ENCODE measurements at places on chromosomes 2 and 18.

GRCh38 chr2:171317492-171318125, 116.2 kb downstream of the METTL8 start:
- DNase-seq, result peak; percentile 23

- no peak for DNase-seq
These were observed 716.7 kb downstream of the DCDC2C start for GRCh38 chr2:4420032-4420431.

GRCh38 chr2:220555961-220556630, 928.7 kb downstream of the SLC4A3 start:
- no peak for DNase-seq

GRCh38 chr18:23805898-23806297, 116.6 kb downstream of the LAMA3 start:
- DNase-seq, result no peak

- no peak for DNase-seq
These were observed 142.1 kb downstream of the USP34 start for GRCh38 chr2:61328707-61329251.

GRCh38 chr18:58297198-58297597, 253.2 kb downstream of the NEDD4L start:
- DNase-seq, result no peak

GRCh38 chr2:85318222-85319074, 9.3 kb downstream of the TGOLN2 start:
- peak; percentile 51 for DNase-seq

- no peak for DNase-seq
These were observed 355.1 kb downstream of the EN1 start for GRCh38 chr2:118492335-118492734.

- no peak for DNase-seq
These were observed 116.3 kb upstream of the SMAD7 start for GRCh38 chr18:49067071-49067470.

GRCh38 chr2:207087046-207087902, 78.5 kb downstream of the KLF7 start:
- DNase-seq, result no peak

DNA sequence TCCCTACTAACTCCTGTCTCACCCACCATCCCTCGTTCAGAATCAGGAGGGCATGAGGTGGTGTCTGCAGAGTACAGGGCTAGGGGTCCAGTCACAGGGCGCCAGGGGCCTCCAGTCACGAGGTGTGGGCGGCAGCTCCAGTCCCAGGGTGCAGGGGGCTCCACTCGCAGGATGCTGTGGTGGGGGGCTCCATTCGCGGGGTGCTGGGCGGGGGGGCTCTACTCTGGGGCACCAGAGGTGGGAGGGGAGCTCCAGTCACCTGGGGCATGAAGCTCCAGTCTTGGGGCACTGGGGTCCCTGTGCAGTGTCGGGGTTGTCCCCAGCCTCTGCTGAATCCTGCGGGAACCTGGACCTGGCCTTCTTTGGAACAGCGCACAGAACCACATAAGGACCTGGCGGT, 66.0 kb downstream of the EIPR1 start:
- DNase-seq, result no peak

- DNase-seq, result no peak
These were observed 28.4 kb downstream of the ACTR2 start for GRCh38 chr2:65256054-65256453.

- DNase-seq, result no peak
These were observed 498.2 kb upstream of the PIK3C3 start for GRCh38 chr18:41456831-41457230.

- DNase-seq, result no peak
These were observed 248.7 kb upstream of the PIK3C3 start for GRCh38 chr18:41706301-41706700.

DNA sequence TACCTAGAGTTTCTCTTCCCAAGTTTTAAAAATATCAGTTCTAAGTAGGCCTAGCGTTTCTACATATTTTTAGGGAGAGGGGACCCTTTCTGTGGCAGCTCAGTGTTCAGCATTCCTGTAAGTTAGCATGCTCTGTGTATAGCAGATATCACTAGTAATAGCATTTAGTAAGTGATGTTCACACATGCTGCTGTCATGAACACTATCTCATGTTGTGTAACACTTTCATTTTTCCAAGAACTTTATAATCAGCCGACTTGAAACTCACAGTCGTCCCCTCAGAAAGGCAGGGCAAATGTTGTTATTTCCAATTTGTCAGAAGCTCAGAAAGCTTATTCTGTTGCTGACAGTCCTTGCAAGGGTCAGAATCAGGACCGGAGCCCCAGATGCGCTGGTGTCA, 267.7 kb downstream of the ALPK2 start:
- DNase-seq, result no peak

GRCh38 chr2:23537991-23538390, 153.0 kb downstream of the KLHL29 start:
- DNase-seq, result no peak

DNA sequence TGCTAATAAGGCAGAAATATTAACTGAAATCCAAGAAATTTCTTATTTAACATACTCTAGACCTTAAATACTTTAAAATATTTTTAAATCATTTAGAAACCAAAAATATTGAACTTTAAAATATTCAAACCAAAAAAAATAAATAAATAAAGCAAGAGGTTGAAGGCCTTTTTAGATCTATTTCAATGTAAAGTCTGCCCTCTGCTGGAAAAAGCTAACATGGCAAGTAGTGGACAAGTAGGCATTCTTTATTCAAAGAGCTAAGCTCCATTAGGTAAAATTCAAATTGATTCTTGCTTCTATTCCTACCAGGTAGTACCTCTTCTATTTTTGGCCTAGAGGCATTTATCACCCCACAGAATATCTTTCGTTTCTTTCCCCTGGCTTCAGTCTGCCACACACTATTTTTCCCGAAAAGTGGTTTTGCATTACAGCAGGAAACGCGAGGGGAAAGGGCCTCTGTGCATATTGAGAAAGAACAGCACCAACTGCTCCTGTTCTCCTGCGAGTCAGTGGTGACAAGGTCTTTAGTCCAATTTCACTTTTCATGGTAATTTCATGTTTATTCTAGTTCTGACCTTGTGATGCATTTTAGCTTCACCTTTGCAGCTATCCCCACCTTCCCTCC, 20.4 kb downstream of the IFIH1 start:
- DNase-seq, result peak; percentile 28

GRCh38 chr18:50057009-50057408, 137.9 kb downstream of the MYO5B start:
- DNase-seq, result no peak

DNA sequence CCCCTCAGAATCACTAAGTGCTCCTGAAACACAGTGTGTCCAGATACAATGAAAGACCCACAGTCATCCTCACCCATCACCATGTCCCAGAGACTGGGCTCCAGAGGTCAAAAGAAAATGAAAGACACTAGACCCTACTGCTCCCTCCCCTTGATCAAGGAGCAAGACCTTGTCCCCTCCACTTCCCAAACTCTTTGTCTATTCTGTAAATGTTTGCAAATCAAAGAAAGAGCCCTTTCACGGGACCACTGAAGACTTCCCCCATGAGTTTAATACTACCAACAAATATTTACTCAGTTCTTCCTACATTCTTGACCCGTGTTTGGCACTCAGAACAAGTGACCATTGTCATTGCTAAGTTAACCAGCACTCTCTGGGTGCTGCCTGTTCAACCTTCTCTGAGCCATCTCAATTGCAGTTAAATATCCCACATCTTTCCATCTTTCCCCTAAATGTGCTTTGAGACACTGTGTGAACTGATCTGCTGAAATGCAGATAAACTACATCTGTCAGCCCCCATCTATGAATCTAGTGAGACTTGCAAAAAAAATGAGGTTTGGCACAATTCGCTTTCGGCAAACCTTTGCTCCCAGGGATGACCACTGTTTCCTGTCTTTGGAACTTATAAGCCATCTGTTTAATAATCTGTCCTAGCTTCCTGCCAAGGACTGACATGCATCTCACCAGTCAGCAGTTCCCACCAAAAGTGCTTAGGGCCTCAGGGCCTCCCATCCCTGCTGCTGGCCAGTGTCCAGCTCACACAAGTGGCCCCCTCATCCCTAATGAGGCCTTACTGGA, 170.3 kb downstream of the GFPT1 start:
- DNase-seq, result no peak

- DNase-seq, result no peak
These were observed 145.4 kb upstream of the TWIST2 start for GRCh38 chr2:238702276-238703052.

DNA sequence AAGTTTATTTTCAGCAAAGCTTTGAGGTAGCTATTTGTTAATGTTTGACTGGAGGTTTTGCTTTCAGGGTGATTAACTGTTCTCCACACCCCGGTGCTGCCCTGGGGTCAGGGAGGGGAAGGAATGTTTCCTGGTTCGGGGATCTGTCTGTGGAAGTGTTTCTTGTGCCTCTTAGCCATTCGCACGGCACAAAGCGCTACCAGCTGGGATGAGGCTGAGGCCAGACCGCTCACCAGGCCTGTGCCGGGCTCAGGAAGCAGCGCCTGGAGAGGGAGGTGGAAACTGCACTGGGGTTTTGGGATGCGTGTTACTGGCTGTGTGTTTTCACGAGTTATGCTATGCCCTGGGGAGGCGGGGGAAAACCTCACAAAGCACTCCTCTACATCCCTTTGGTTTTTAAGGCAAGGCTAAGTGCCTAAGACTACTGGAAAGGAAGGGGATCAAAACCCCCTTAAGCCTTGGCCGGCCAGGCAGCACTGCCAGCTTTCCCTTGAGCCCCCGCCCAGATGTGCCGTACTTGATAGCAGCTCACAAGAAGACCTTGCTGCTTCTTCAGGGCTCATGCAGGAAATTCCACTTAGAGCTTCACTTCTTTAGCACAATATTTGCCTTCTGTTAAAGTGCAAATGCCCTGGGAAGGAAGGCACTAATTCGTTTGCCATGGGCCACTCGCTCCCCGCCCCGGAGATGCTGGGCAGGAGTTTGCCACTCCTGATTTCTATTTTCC, 65.7 kb upstream of the CNGA3 start:
- no peak for DNase-seq

DNA sequence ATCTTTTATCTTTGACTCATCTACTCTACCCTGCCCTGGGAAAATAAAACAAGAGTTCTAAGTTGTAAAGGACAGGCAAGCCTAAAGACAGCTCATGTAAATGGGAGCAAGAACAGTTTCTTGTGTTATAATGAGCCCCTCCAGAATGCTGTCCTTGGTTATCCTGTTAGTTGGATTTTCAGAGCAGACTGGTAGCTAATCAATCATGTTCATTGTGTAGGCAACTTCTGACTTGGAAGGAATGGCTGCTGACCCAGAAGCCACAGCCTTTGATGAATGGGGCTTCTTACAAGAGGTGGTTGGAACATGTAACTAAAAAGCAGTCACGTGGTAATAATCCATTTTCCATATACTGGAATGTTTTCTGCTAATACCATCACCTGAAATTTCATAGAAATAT, 254.2 kb downstream of the AGPS start:
- no peak for DNase-seq

GRCh38 chr2:176292608-176293007, 23.4 kb downstream of the MTX2 start:
- DNase-seq, result no peak

- DNase-seq, result no peak
These were observed 15.5 kb downstream of the CYP1B1 start for GRCh38 chr2:38060236-38061018.

DNA sequence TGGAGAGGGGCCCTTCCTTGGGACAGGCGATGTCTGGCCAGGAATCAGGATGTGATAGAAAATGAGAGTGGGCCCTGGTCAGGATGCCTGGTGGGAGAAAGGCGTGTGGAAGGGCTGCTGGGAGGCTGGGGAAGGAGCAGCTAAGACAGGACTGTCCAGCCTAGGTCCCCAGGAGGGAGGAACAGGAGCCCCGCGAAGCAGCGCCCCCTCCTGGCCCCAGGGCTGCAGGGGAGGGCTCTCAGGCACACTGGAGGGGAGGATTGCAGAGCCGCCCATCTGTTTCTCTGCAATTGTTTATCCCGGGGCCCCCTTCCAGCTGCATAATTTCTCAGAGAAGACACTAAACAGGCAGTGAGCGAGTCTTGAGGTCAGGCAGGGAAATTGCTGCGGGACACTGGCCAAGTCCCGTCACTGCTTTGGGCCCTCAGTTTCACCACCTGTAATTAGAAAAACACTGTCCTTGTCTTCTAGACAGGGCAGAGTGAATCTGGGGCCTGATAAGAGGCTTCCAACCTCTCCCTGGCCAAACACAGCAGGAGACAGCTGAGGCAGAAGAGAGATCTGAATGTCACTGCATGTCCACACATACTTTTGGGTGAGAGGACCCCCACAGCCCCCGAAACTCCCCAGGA, 3.9 kb upstream of the NPPC start:
- no peak for DNase-seq

GRCh38 chr2:167480986-167481309, 592.7 kb downstream of the XIRP2 start:
- DNase-seq, result no peak

GRCh38 chr2:39780825-39781600, 2.0 kb upstream of the THUMPD2 start:
- DNase-seq, result no peak

- DNase-seq, result no peak
These were observed 29.5 kb downstream of the RNF144A start for GRCh38 chr2:6946722-6947121.

DNA sequence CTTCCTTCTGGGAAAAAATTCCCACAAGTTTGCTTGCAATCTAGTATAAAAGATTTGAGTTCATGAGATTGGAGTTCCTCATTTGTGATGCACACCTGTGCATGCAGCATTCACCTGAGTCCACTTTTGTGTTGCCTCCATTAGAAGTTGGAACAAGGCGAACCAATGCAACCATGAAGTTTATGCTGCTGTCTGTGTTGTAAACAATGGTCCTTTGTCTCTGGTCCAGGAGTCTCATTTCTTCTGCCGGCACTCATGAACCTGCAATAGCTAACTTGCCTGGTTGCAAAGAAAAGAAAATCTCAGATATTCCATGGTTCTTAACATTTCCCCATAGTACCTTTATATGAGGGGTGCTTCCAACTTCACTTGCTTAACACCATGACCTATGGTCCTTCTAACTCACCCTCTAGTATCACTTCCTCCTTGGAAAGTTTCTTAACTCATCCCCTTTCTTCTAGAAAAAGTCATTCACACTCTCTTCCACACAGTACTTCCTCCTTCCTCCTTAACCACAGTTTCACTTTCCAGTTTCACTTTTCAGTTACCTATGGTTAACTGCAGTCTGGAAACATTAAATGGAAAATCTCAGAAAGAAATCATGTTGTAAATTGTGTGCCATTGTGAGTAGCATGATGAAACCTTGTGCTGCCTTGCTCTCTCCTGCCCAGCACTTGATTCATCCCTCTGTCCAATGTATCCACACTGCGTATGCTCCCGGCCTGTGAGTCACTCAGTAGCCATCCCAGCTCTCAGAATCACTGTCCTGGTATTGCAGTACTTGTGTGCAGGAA, 128.8 kb upstream of the TRIB2 start:
- DNase-seq, result no peak

- no peak for DNase-seq
These were observed 369.3 kb downstream of the CMPK2 start for GRCh38 chr2:6496376-6496775.

GRCh38 chr2:10579441-10579840, 110.3 kb downstream of the NOL10 start:
- DNase-seq, result no peak

GRCh38 chr2:156189584-156189983, 142.9 kb downstream of the NR4A2 start:
- no peak for DNase-seq

GRCh38 chr2:58428096-58429013, 187.2 kb upstream of the FANCL start:
- DNase-seq, result no peak

Measured in activated naive CD4-positive, alpha-beta T cell treated with anti-CD3 and anti-CD28 coated beads, Interleukin-2, amount 50 U/mL, for 16 hours (primary cell).